ENCODE measurements at places on chromosomes 6 and 20.

DNA sequence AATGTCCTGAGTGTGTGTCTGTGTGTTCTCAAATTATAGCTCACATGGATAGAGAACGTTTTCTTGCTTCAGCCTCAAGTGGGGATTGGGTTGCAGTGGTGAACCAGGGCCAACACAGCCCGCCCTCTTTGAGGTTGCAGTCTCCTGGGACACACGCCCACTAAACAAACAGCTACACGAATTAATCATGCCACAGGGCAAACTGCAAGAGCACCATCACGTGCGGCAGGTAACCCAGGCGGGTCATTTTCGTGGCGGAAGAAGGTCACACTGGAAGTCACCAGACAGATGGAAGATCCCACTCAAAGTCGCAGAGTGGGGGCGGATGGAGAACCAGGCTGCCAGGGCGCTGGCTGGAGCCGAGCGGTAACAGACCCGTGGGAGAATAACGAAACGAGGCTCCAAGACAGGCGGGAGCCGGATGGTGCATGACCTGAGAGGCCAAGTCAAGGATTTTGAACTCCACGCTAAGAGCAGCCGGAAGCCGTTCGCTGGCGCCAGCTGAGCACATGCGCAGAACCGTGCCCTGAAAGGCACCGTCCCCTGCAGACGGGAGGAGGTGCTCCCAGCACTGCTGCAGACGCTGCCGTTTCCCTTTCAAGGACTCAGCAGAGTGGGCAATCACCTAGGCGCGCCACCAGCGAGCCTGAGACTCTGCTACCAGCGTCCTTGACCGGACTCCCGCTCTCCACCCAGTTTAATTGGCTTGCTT, 10.7 kb downstream of the DLL1 start:
- DNase-seq = peak; percentile 79

GRCh38 chr6:89024456-89024855, 56.1 kb upstream of the PNRC1 start:
- DNase-seq = no peak

DNA sequence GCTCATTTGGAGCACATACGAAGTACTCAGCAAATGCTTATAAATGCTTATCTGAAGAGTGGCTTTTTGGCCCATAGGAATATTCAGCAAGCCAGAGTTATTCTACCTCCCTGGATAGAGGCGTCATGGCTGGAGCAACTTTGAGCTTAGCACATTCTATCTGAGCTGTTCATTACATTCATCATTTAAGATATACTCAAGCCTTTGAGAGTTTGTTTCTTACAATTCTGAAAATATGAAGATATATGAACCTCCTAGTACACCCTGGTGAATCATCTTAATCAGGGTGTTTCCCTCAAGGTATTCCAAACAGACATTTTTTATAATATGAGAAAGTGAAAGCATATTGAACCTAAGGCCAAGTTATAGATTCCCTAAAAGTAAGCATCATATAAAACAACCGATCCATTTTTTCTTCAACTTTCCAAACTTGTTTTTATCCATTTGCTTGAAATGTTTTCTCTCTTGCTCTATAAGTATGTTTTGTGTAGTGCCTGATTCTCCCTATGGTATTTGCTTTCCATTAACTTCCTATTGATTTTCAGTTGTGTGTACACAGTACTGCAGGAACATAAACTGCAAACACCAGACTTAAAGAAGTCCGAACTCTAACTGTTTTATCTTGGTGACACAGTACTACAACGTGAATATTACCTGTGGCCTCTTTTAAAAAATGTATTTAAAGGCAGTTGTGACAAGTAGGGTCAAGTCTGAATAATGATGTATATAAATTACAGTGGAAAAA, 139.7 kb upstream of the PTPRK start:
- peak; percentile 43 for DNase-seq

DNA sequence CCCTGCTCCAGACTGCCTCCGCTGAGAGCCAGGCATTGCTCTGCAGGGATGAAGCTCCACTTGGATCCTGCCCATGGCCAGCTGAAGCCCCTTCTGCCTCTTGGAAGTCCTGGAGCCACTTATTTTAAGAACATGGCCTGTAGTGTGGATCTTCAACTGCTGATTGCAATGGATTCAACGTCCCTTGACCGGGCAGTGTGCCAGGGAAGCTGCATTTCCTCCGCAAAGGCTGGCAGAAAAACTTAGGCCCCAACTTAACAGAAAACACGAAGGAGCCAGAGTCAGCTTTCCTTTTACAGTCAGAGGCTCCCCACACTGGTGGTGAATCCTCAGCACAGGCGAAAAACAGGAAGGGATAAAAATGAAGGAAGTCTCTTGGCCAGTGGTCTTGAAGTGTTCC, 26.3 kb upstream of the FOXQ1 start:
- DNase-seq = no peak

DNA sequence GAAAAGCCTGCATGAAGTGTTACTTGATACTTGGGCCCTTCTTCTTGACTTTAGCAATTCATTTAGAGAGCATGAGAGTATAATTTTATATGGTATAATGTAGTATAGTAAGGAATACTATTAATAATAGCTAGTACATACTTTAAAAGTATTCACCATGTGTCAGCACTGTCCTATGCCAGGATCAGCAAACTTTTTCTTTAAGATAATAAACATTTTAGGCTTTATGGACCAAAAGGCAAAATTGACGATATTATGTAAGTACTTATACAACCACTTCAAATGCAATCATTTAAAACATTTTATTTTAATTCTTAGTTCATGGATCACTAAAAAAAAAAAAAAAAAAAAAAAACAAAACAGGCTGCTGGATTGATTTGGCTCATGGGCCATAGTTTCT, 163.9 kb downstream of the IBTK start:
- DNase-seq = no peak

All from HT-29 (cell line).